ENCODE measurements at places on chromosomes 3 and 15.
A peak's percentile ranks its signal among the peaks of the same experiment; 100 is the strongest.

- no peak for DNase-seq
Measured at GRCh38 chr3:124248471-124249028, 256.6 kb upstream of the ROPN1 start.

DNA sequence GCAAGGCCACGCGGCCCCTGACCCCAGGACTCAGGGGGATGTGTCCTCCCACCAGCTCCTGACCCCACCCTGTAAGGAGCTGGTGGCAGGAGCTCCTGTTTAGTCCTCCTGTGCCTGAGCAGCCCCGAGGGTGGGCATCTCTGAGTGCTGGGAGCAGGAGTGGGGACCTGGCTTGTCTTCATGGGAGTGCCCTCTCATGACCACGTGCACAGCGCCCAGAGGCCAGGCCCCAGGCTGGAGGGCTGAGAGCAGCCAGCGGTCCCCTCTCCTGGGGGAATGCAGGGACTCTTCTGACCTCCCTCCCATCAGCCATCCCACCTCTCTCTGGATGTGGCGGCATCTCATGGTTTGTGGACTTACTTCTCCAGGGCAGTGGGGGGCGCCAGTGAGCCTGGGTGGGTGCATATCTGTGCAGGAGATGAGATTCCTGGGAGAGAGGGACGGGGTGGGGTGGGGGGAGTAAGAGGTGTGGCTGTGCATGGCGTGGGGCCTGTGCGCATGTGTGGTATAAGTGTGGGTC is 205.6 kb downstream of the TBC1D2B start:
- no peak for DNase-seq

DNA sequence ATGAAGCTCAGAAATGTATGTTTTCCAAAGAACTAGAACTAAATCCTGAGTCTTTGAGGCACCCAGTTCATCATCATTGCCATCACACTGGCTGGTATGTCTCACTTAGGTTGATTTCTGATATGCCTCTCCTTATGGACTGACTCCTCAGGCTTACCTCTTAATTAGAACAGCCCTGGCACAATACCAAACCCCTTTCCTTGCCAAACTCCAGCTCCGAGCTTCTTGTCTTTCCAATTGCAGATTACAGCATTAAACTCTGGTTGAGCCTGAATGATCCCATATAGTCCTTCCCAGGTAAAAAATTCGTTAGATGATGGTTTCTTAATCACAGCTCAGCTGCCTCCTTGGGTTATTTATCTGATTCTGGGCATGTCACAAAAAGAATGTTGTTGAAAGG is 66.3 kb downstream of the RTP4 start:
- DNase-seq: no peak

GRCh38 chr3:14989943-14990779 is 42.8 kb downstream of the NR2C2 start:
- no peak for DNase-seq

GRCh38 chr3:105512061-105512460 is 145.4 kb downstream of the ALCAM start:
- DNase-seq: no peak

- peak; percentile 93 for DNase-seq
Measured at GRCh38 chr3:32460031-32460749, 42.5 kb downstream of the CMTM6 start.

GRCh38 chr15:67065531-67066005 is at the start of gene SMAD3:
SMAD3 (plus strand) TSS chr15:67065602; CDS start chr15:67066155, 553 bp downstream.
- DNase-seq: peak; percentile 64

DNA sequence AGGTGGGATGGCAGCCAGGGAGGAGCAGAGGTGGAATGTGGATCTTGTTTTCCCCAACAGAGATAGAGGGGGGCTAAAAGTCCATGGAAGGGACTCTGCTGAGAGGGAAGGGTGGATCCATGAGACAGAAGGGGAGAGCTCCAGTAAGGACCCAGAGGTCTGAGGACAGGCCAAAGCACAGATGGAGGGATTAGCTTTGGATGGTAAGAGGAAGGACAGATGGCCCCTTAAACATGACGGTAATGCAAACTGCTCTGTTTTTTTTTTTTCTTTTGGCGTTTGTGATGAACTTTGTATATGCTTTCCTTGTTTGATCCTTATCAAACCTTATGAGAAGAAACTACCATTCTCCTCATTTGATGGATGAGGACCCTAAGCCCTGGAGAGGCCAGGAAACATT is 96.2 kb downstream of the IGF1R start:
- DNase-seq: no peak

DNA sequence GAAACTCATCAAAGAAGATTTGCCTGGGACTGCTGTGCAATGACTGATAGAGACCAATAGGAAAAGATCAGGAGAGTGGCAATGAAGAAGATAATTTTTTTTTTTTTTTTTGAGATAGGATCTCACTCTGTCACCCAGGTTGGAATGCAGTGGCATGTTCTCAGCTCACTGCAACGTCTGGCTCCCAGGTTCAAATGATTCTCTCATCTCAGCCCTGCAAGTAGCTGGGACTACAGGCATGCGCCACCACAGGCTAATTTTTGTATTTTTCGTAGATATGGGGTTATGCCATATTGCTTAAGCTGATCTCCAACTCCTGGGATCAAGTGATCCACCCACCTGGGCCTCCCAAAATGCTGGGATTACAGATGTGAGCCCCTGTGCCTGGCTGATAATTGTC is 116.9 kb upstream of the CCNL1 start:
- DNase-seq: no peak

- DNase-seq: no peak
Measured at GRCh38 chr3:28173836-28174235, 67.6 kb upstream of the CMC1 start.

- no peak for DNase-seq
Measured at GRCh38 chr3:4149296-4149695, 153.9 kb upstream of the SETMAR start.

DNA sequence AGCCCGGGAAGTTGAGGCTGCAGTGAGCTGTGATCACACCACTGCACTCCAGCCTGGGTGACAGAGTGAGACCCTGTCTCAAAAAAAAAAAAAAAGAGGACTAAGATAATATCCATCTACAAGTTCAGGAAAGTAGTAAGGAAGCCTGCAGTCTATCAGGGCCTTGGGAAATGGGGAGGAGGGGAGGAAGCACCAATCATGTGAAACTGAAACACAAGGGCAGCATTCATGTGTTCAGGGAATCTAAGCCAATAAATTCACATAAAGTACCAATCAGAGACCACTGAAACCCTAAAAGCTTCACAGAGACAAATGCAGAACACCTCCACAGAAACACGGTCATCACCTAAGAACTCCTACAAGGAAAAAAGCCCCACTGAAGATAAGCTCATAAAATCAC is 22.9 kb upstream of the HHATL start:
- no peak for DNase-seq

GRCh38 chr3:124935794-124936542 is 1.4 kb upstream of the MUC13 start:
- DNase-seq: no peak

GRCh38 chr3:102718651-102719050 is 283.8 kb downstream of the ZPLD1 start:
- no peak for DNase-seq
